ENCODE measurements at places on chromosomes 11 and 22. TPM values are rescaled to one million over a fixed set of nuclear protein-coding genes. Genes with fewer than 3 reads are reported as not detected.
A peak's percentile ranks its signal among the peaks of the same experiment; 100 is the strongest.

- DNase-seq = no peak
These were observed 86.1 kb upstream of the PARVA start for GRCh38 chr11:12291313-12291712.

UBASH3B gene
- 3.3 TPM for total RNA-seq

GRCh38 chr11:36109590-36109849 lies 165.7 kb downstream of the LDLRAD3 start:
- no peak for DNase-seq

DNA sequence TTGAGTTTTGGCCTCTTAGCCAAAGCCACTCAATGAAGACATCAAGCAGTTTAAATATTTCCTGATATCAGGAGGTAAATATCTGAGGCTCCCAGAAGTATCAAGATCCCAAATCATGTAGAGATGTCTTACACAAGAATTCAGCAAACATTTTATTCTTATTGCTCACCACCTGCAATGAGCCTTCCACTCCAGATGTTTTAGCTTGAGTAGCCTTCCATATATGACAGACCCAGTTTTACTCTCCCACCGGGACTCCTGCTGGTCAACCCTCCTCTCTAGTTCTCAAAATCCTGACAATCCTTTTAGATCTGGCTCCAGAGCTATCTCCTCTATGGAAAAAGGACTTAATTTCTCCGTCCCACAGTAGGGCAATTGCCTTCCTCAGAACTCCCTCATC lies 404.4 kb downstream of the KCNA4 start:
- no peak for DNase-seq

- DNase-seq = peak; percentile 17
These were observed 30.9 kb upstream of the CSNK1E start for GRCh38 chr22:38347944-38348750.

TAF10 gene
- total RNA-seq = 192 TPM

DNA sequence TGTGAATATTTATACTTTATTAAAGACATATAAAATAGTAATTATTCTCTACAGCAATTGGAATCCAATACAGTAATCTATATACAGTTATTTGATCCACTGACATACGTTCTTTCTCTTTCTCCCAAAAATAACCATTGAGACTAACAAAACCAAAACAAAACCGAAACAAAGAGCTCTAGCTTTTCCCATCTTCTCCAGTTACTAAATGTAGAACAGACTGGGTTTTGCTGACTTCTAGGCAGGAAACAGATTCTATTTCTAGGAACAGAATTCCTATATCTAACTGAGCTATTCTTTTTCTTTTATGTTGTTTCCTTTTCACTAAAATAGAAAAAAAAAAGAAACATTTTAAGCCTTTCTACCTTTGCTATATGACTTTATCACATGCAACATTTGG lies 80.1 kb downstream of the PACS1 start:
- no peak for DNase-seq
